ENCODE measurements at places on chromosomes 4 and X.

- DNase-seq = no peak
Observed at GRCh38 chr4:142818031-142818430, 28.1 kb downstream of the INPP4B start.

- peak; percentile 2 for DNase-seq
Observed at GRCh38 chrX:95764972-95765451, 919.6 kb upstream of the DIAPH2 start.

DNA sequence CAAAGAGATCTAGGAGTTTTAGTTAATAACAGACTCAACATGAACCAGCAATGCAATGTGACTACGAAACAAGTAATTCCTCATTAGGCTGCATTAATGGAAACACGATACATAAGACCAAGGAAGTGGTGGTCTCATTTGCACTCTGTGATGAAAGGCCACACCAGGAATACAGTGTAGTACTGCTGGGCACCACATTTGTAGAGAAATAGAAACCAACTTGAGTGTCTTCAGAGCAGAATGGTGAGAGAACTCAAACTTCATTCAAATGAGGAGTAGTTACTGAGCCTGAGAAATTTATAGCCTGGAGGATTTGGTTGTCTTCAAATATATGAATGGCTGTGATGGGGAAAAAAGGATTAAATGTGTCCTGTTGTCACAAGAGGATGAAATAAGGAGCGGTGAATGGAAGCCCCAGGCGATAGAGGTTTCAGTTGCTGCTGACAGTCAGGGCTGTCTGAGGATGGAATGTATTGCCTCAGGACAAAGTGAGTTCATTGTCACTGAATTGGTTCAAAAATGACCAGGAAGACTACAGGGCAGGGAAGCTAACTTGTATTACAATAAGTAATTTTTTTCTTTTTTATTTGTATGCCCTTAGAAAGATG is 50.9 kb downstream of the NFKB1 start:
- no peak for DNase-seq

DNA sequence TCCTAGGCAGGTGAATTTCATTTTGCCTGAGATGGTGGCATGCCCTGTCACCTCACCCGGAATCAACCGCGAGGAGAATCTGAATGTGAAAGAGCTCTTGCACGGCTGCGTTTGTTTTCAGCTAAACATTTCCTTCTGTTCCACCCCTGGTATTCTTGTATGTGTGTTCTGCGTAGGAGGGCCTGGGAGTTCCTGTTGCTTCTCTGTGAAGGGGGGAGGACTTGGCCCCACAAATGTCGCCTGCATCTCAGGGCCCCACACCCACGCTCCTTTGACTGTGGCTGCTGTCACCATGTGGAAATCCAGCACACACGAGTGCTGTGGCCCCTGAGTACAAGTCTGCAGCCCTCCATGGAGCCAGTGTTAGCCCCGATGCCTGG is 45.8 kb upstream of the CLCN4 start:
- no peak for DNase-seq

DNA sequence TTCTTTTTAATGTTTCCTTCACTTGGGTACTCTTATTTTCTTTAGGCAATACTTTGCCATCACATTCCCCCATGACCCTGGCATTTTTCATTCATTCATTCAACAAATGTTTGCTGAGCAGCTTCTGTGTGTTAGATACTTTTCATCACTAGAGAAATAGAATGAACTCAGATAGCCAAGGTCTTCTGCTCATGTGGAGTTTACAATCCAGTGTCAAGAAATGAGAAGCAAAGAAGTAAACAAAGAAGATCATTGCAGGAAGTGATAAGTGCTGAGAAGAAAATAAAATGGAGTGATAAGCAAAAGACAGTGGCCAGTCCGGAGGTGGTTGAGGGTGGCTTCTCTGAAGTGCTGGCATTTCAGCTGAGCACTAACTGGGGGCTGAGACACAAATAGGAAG is 63.1 kb downstream of the LIMCH1 start:
- DNase-seq = no peak

GRCh38 chr4:55330241-55330640 is 15.8 kb upstream of the SRD5A3 start:
- no peak for DNase-seq

DNA sequence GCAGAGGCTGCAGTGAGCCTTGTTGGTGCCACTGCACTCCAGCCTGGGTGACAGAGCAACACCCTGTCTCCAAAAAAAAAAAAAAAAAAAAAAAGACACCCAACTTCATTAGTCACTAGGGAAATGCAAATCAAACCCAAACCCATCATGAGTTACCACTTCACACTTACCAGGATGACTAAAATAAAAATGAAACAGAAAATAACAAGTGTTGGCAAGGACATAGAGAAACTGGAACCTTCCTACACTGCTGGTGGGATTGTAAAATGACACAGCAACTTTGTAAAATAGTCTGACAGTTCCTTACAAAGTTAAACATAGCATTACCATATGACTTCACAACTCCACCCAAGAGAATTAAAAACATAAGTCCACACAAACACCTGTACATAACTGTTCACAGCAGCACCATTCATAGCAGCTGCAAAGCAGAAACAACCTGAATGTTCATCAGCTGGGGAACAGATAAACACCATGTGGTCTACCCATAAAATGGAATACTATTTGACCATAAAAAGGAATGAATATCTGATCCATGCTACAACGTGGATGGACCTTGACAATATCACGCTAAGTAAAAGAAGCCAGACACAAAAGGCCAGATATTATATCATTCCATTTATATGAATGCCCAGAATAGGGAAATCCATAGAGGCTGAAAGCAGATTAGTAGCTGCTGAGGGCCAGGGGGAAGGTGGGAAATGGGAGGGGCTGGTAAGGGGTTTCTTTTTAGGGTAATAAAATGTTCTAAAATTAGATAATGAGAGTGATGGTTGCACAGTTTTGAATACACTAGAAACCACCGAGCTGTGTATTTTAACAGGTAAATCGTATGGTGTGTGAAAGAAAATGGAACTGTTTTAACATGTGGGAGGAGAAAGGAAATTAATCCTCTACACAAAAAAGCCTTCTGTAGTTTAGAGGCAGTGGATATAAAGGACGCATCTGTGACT is 18.3 kb downstream of the CD99L2 start:
- DNase-seq = no peak

DNA sequence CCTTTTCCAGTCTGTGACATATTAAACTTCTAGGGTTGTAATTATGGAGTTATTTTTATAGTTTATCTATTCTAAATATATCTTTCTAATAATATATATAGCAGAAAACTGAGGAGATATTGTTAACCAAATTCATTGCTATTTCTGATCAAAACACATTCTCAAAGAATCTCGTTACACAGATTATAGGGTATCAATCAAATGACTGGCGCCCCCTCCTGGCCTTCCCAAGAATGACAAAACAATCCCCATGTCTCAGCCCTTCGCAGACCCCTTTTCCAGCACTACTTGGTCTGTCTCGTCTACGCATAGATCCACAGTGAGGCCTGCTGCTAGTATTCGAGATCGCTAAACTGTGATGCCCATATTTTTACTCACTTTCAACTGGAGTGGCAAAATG is 209.3 kb downstream of the GPC3 start:
- peak; percentile 0 for DNase-seq

- no peak for DNase-seq
Observed at GRCh38 chrX:155896512-155896911, 15.4 kb downstream of the VAMP7 start.

- DNase-seq = peak; percentile 15
Observed at GRCh38 chr4:152304220-152304619, 231.7 kb downstream of the FBXW7 start.

DNA sequence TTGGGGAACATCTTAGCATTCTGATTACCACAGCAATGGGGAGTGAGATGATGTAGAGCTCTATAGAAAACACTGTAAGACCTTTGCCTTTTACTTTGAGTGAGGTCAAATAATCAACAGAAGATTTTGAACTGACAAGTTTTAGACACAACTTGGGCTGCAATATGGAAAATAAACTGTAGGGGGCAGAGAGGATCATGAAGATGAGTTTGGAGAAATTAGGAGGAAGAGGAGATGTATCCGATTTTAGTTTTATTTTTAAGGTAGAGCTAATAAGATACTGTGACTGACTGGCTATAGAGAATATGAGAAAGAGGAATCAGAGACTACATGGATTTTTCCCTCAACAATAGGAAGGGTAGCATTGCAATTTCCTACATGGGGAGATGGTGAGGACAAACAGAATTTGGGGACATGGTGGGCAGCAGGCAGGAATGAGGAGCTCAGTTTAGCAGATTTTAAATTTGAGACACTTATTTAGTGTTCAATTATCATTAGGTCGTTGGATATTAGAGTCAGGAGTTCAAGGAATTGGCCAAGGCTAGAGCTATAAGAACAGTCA is 563.1 kb downstream of the INPP4B start:
- no peak for DNase-seq

DNA sequence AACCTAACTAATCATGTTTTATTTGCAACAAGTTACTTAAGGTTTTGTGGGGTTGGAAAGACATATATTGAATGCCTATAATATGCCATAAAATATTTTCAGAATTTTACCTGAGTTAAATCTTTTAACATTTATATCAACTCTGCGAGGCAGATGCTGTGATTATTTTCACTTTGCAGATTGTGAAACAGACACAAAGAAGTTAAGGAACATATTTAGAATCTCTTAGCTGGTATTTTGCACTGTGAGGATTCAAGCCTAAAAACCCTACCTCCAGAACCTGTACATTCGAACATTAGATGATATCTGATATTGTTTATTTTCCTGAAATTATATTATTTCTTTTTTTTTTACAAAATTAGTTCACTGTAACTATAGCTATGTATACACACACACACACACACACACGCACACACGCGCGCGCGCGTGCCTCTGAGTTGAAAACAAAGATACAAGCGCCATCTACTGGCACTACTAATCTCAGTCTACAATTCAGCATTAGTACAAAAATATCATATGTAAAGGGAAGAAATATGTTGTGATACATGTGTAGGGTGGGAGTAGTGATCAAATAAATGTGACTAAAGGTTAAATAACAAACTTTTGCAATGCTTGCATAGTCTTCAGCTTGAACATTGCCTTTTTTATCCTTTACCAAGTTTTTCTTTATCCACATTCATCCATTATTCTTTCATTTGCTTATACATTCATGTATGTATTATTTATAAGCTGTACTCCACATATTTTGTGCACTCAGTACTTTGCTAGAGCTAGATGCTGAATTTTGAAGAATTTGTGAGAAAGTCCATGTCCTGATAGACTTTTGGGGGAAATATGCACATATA is 61.5 kb downstream of the ANXA10 start:
- peak; percentile 26 for DNase-seq

DNA sequence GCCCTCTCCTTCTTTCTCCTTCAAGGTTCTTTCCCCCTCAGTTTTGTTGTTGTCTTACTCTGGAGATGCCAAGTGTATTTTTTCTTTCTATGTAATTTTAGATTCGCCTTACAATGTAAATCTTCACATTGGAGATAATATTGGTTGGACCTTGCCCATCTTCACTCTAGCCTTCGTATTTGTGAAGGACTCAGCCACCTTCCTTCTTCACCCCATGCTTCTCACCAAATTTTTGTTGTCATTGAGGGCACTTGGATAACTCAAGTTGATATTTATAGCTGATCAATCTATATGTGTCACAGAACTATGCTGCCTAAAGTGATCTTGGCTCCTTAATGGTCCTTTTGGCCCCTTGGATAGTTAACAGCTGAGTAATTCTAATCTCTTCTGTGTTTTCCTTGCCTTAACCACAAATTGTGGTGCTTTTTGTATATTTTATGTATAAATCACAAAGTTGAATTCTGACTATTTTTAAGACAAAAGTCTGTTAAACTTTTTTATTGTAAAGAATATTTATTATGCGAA is 6.5 kb downstream of the SPRY1 start:
- no peak for DNase-seq

GRCh38 chr4:930827-931193 is 1.3 kb downstream of the GAK start:
- no peak for DNase-seq

- DNase-seq = no peak
Observed at GRCh38 chrX:55668084-55668483, 44.9 kb downstream of the FOXR2 start.

- DNase-seq = no peak
Observed at GRCh38 chr4:148396986-148397673, 45.1 kb downstream of the NR3C2 start.

GRCh38 chr4:1164956-1165545 is 7.3 kb downstream of the SPON2 start:
- DNase-seq = no peak

DNA sequence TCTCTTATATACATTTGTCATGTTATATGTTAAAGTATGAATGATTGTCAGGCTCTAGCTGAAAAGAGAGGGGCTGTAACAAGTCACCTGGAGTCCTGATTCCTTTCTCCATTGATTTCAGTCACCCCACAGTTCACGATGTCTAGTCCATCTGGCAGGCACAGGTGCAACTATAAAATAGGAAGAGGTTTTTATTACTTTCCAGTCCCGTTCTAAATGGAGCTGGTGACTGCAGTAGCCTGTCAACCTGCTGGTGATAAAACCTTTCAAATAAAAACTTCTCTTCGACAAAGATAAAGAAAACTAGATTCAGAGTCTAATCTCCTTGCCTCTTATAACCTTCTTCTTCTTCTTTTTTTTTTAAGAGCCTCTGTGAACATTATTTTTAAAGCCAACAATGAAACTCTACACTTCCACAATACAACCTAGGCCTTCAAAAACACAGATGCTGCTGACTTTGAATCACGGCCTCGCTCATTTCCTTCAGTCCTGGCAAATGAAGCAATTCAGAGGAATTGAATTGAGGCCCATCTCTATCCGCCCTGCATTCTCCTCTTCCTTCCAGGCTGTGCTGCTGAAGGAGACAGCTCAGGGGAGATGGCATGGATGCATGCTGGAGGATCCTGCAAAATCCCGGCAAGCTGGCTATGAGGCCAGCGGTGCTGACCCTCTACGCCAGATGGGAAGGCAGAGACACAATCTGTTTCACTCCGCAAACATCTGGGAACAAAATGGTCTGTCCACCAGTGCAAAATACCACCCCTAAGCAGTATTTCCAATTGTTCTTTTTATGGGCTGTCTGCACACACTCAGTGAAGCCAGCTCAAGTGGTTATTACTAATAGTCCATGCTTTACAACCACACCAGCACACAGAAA is 27.3 kb upstream of the CDKN2AIP start:
- no peak for DNase-seq

DNA sequence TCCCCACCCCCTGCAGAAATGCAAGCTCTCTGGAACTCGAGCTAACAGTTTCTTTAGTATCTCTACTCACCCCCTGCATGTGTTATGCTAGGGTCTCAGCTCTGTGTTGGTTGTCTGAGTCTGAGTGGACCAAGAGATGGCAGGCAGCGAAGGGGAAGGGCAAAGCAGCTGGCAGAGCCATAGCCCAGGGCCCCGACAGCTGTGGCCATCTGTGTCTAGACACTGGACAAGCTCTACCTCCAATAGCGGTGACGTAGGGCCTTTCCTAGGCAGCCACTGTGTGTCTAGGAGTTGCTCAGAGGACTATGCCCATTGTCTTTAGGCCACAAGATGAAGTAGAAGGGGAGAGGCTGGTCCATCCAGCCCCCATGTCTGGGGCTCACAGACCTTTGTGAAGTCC is 79.2 kb downstream of the EFNB1 start:
- DNase-seq = no peak

GRCh38 chr4:136909626-136910025 is 622.7 kb downstream of the PCDH18 start:
- DNase-seq = no peak

- peak; percentile 81 for DNase-seq
Observed at GRCh38 chr4:80266253-80266901, at the start of gene FGF5. Gene FGF5 (plus strand): TSS chr4:80266664. CDS start chr4:80266825, 161 bp downstream.
